ENCODE measurements at places on chromosomes 1 and 21.
A peak's percentile ranks its signal among the peaks of the same experiment; 100 is the strongest.

DNA sequence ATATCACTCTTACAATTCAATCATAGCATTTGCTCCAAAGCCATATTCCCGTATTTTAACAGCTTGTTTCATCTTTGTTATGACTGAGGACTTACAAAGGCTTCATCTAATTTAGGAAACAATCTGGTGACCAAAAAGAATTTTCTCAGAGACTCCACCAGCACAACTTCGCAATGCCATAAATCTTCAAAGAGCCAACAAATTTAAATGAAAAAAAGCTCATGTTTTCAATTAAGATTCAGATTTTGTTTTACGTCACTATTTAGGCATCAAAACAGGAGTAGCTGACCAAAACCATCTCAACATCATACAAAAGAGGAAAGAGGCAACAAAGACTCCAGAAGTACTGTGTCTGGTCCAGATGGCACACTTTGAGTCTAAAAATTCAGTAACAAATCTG, 373.3 kb downstream of the TTLL7 start:
- no peaks in the 10 kb centered on the region for H3K36me3 ChIP-seq
- no peaks in the 10 kb centered on the region for H3K4me1 ChIP-seq
- no peak for DNase-seq
- no peak overlapping the region for H3K4me3 ChIP-seq
- H3K27me3 ChIP-seq = no peaks in the 10 kb centered on the region
- no peak overlapping the region for H3K27ac ChIP-seq

DNA sequence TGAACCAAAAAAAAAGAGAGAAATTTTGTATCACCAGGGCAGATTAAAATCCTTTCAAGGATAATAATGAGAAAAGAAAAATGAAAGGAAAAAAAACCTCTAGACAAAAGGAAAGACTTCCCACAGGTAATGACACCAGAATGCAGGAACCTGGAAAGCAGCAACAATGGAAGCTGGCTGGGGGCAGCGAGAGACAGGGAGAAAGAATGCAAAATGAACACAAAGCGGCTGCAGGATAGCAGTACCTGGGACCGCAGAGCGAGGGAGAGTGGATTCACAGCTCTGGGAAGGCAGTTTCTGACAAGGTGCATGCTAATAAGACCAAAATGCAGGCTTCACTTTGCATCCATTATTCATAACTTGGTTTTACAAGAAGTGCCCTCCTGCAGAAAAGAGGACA, 349.0 kb downstream of the SIPA1L2 start:
- no peak overlapping the region for H3K4me3 ChIP-seq
- no peaks in the 10 kb centered on the region for H3K4me1 ChIP-seq
- no peak for DNase-seq
- no peaks in the 10 kb centered on the region for H3K36me3 ChIP-seq
- H3K27me3 ChIP-seq = peaks cover 21% of the 10 kb centered on the region
- H3K27ac ChIP-seq = no peak overlapping the region

DNA sequence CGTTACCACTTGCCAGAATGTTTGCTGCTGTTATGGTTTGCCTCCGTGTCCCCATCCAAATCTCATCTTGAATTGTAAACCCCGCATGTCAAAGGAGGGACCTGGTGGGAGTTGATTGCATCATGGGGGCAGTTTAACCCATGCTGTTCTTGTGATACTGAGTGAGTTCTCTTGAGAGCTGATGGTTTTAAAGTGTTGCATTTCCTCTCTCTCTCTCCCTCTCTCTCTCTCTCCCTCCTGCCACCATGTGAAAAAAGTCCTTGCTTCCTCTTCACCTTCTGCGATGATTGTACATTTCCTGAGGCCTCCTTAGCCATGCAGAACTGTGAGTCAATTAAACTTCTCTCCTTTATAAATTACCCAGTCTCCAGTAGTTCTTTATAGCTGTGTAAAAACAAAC, 44.4 kb downstream of the CFHR5 start:
- H3K36me3 ChIP-seq = no peaks in the 10 kb centered on the region
- H3K27ac ChIP-seq = no peak overlapping the region

GRCh38 chr1:8844501-8845006, 27.1 kb upstream of the RERE start:
- no peak for DNase-seq
- no peaks in the 10 kb centered on the region for H3K4me1 ChIP-seq
- no peaks in the 10 kb centered on the region for H3K27me3 ChIP-seq
- no peaks in the 10 kb centered on the region for H3K36me3 ChIP-seq

DNA sequence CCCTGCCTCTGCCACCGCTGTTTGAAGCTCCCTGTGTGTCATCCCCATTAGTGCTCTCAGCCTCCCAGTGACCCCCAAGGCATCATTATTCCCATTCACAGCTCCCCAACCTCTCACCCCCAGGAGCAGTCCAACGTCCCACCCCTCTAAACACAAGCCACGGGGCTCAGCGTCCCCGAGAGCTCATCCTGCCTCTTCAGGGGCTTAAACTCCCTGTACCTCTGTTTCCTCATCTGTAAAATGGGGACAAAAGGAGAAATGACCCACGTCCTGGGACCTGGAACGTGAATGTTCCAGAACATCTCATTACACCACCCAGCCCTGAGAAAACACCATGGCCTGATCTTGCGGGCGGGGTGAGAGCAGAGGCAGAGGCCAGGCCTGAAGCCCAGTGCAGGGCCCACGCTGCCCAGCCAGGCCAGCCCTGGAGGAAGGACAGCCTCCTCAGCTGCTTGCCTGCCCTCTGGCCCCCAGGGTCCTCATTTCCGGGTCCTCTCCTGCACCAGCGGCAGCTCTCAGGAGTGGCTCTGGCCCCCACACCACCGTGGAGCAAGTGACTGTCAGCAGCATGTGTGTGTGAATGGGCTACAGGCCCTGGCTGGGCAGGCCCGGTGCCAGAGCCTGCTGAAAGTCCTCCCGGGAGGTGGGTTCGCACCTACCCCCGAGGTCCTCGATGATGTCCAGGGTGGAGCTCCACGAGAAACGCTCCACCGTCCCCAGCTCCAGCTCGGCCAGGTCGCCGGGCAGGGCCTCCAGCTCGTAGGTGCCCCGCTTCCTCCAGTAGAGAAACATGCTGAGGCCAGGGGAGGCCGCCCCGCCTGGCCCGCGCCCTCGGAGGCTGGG, 14.1 kb upstream of the PLEKHG5 start:
- no peak overlapping the region for H3K27ac ChIP-seq
- peaks cover 6% of the 10 kb centered on the region for H3K27me3 ChIP-seq
- no peak overlapping the region for H3K4me3 ChIP-seq
- H3K36me3 ChIP-seq = no peaks in the 10 kb centered on the region
- no peaks in the 10 kb centered on the region for H3K4me1 ChIP-seq

- DNase-seq = no peak
- no peaks in the 10 kb centered on the region for H3K36me3 ChIP-seq
- peaks cover 6% of the 10 kb centered on the region for H3K4me1 ChIP-seq
- no peak overlapping the region for H3K27ac ChIP-seq
- H3K4me3 ChIP-seq = no peak overlapping the region
- H3K27me3 ChIP-seq = no peaks in the 10 kb centered on the region
Measured at GRCh38 chr1:77370583-77371306, 88.9 kb downstream of the AK5 start.

DNA sequence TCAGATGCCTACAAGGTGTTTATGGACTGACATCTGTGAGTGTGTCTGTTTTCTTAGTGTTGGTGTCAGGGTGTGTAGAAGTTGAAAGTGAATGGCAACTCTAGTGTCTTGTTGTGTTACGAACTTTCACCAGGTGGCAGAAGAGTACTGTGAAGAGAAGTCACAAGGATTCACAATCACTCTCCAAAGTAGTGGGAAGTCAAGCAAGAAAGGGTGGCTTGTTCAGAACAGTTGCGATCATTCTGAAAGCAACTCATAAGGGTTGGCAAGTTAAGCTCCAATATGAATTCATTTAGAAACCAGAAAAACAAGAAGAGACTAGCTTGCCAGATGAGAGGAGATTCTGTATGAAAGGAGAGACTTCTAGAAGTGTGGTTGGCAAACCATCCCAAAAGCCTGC, 86.1 kb downstream of the FASLG start:
- peak overlapping the region; percentile 62 for H3K4me3 ChIP-seq
- no peaks in the 10 kb centered on the region for H3K27me3 ChIP-seq
- H3K36me3 ChIP-seq = no peaks in the 10 kb centered on the region
- peak overlapping the region; percentile 59 for H3K27ac ChIP-seq
- H3K4me1 ChIP-seq = peaks cover 32% of the 10 kb centered on the region

DNA sequence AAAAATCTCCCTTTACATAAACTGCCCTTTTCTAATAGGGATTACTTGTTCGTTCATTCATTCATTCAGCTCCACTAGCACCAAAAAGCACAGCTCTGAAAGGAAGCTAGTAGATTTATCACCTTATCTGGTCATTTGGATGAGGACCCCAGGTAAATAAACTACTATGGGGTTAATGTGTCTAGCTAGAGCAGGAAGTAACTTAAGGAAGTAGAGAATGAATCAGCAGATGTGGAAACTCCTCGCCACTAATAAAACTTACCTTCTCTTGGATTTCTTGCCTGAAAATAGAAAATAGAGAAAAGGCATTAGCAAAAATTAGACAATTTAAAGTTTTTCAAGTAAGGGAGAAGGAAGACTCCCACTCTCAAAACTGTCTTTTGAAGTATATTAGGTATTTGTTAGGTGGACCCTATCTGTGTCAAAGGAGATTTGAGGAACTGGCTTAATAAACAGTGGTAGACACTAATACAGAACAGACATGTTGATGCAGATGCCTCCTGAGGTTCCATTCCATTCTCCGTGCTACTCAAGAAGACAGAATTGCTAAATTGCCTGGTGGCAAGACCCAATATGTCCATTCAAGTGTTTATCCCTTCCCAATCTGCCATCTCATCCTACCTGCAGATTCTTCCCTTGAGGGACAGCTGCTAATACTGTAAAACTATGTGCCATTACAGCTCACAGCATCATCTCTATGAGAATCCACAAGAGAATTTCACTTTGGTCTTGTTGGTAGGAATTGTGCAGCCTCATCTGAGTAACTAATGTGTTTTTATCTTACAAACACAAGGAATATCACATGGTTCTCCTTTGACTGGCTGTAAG, 14.9 kb downstream of the SELL start:
- DNase-seq = no peak
- peak overlapping the region; percentile 93 for H3K27ac ChIP-seq
- H3K27me3 ChIP-seq = no peaks in the 10 kb centered on the region
- H3K4me3 ChIP-seq = peak overlapping the region; percentile 84
- peaks cover 78% of the 10 kb centered on the region for H3K4me1 ChIP-seq

GRCh38 chr21:16644685-16645084, 868.2 kb upstream of the CXADR start:
- DNase-seq = no peak
- no peak overlapping the region for H3K27ac ChIP-seq
- H3K27me3 ChIP-seq = no peaks in the 10 kb centered on the region
- H3K4me1 ChIP-seq = no peaks in the 10 kb centered on the region
